ENCODE measurements at places on chromosomes 7 and 10.

- DNase-seq = no peak
These were observed 136.6 kb downstream of the AHR start for GRCh38 chr7:17434841-17435692.

- DNase-seq = no peak
These were observed 102.1 kb downstream of the OSBPL3 start for GRCh38 chr7:24877790-24878311.

DNA sequence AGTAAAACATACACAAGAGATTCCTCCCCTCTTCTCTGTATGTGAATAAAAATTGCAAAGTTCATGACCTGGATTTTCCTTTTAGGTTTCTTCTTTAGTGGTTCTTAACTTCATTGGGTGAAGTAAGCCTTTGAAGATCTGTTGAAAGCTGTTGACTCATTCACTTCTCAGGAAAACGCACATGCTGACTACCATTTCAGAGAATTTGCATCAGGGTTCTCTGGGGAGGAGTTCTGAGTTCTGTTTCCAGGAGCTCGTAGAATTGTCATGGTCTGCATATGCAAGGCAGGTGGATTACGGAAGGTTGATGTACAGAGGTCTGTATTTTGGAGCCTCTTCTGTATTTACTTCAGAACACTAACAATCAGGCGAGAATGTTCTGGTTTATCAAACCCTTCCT lies 962 bp upstream of the SLC26A4 start:
- DNase-seq = peak; percentile 13

GRCh38 chr7:30921540-30922401 lies 10.1 kb downstream of the AQP1 start:
- no peak for DNase-seq

DNA sequence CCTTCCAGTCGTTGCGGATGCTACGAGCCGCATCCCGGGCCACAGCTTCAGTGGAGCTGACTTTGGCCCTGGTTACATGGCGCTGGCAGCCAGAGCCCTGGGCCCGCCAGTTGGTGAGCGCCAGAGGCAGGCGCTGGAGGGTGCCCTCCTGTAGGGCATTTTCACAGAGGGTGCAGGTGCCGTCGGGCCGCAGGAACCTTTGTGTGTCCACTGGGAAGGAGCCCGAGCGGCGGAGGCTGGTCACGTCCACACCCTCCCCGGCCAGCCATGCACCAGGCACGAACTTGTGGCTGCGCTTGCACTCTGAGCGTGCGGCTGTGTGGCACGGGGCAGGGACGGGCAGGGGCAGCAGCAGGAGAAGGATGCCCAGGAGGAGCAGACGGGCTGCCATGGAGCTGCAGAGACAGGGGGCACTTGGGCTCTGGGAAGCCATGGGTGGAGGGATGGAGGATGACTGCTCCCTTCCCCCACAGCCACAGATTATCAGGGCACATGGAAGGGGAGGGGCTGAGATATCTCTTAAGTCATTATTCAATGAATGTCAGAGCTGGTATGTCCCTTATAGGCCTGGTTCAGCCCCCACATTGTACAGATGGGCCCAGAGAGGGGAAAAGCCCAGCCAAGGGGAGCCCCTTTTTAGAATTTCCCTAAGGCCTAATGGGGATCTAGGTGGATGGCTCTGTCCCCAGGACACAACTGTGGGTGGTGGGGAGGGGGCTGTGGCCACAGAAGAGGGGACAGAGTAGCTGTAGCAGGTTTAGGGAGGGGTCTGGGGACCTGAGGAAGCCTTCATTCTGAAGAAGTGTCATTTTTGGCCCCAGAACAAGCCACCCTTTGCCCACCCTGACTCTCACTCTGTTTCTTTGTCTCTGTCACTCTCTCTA lies 1.8 kb downstream of the PRF1 start:
- no peak for DNase-seq

- DNase-seq = no peak
These were observed 2.1 kb upstream of the TMEM72 start for GRCh38 chr10:44908936-44909630.

DNA sequence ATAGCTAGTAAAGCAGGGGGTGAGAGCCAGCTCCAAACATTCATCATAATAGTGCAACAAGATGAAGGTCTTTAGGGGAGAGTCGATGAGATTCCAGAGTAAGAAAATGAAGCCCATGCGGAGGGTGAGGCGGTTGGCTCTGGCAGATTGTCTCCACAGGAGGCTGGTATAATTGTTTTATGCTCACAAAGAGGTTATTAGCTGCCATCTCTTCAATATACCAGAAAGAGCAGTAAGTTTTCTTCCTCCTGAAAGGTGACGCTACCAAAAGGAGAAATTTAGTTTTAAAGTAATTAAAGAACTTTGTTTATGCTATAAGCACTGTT lies 59.2 kb upstream of the KCNIP2 start:
- no peak for DNase-seq

DNA sequence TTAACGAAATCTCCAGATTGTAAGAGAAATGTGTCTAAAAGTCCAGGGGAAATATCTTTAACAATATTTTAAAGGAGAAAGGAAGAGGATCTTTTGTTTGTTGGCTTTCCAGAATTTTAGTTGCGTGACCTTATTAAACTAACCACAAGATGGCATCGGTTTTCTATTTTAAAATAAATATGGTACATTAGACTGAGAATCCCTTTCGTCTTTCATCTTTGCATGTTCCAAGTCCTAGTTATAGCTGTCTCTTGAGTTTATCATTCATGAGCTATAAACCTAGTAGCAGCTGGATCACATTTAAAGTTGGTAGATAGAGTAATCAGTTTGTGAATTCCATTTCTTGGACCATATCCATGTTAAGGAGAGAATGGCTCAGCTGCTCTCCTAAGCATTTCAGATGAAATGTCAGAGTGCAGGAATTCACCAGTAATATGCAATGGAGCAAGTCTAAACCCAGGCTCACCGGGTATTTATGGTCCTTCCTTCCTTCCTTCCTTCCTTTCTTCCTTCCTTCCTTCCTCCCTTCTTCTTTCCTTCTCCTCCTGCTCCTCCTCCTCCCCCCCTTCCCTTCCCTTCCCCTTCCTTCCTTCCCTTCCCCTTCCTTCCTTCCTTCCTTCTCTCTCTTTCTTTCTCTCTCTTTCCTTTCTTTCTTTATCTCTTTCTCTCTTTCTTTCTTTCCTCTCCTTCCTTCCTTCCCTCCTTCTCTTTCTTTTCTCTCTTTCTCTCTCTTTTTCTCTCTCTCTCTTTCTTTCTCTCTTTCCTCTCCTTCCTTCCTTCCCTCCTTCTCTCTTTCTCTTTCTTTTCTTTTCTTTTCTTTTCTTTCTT lies 57.8 kb upstream of the RAB18 start:
- peak; percentile 13 for DNase-seq

DNA sequence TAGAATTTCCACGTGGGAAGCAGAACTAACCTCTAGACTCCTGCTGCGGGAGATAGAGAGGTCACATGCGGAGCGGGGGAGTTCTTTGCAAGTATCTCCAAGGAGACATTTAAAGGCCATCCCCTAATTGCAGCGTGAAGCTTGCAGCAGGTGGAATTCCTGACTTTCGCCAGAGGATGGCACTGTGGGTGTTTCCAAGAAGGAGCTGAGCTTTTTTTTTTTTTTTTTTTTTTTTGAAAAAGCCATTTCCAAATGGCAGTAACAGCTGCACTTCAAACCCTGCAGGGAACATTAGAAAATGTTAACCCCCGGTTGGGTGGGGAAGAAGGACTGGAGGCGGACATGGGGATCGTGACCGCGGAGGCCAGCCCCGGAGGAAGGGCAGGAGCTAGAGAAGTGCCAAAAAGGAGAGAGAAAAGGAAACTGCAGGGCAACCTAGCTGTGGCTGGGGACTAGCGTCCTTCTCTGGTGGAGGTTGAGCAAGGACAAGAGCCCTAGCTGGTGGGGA lies 487.7 kb downstream of the TYW1 start:
- DNase-seq = peak; percentile 72

GRCh38 chr10:12960334-12960898 lies 41.1 kb downstream of the CCDC3 start:
- no peak for DNase-seq

- DNase-seq = no peak
These were observed 52.4 kb downstream of the OAT start for GRCh38 chr10:124366343-124366742.

DNA sequence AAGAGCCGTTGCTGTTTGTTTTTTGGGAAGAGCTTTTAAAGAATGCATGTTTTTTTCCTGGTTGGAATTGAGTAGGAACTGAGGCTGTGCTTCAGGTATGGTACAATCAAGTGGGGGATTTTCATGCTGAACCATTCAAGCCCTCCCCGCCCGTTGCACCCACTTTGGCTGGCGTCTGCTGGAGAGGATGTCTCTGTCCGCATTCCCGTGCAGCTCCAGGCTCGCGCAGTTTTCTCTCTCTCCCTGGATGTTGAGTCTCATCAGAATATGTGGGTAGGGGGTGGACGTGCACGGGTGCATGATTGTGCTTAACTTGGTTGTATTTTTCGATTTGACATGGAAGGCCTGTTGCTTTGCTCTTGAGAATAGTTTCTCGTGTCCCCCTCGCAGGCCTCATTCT lies 31.6 kb downstream of the PFKFB3 start:
- DNase-seq = no peak

DNA sequence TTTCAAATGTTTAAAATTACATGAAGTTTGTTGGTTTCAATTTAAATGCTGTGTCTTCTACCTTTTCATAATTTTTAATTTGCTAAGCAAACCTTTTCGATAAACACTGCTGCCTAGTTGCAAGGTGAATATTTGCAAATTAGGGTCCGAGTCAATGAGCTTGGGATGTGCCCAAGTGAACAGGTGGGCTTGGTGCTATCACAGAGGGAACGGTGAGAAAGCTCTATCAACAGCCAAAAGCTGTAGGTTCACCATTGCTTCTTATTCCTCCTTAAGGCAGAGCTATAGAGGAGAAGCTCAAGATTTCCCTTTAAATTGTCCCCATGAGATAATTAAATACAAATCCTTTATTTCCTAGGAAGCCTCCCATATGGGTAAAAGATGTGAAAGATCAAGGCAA lies 245.3 kb upstream of the CELF2 start:
- DNase-seq = no peak

- DNase-seq = no peak
These were observed 70.5 kb upstream of the KCTD7 start for GRCh38 chr7:66558201-66558641.

DNA sequence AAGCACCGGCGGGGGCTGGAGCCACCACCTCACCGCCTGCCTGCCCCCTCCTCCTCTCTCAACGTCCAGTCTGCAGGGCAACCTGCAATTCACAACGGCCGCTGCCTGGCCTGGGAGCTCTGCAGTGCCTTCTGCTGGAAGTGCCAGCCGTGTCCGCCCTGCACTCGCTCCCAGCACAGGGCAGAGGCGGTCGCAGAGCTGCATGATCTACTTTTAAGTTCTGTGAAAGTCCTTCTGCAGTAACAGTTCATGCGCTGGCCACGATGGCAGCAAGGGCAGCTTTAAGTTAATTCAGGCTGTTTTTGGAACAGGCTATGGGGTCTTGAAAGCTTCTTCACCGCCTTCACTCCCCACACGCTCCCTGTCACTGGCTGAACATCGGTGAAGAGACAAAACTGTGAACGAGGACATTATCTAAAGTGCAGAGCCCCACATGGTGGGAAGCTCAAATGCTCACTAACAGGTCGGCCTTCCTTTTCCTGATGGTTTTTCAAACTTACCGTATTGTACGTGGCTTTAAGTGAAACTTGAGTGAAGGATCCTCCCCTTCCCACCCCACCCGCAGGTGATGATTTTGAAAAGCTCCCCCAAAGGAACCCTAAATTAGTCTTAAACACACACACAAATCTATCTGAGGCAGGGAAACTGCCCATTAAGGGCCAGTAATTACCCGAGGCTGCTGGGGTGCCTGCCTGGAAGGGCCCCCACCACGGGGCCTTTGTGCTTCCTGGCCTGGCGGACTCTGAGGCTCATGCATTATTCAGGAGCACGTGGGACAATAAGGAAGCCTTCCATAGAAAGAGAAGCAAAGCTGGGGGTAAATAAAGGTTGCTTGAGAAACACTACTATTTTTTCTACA lies 504.3 kb downstream of the DNAJB6 start:
- no peak for DNase-seq

- DNase-seq = no peak
These were observed 1.5 kb downstream of the ANKRD61 start for GRCh38 chr7:6032641-6033040.

Data from A549 (cell line).